ENCODE measurements at places on chromosomes 11 and 22.
A peak's percentile ranks its signal among the peaks of the same experiment; 100 is the strongest.

DNA sequence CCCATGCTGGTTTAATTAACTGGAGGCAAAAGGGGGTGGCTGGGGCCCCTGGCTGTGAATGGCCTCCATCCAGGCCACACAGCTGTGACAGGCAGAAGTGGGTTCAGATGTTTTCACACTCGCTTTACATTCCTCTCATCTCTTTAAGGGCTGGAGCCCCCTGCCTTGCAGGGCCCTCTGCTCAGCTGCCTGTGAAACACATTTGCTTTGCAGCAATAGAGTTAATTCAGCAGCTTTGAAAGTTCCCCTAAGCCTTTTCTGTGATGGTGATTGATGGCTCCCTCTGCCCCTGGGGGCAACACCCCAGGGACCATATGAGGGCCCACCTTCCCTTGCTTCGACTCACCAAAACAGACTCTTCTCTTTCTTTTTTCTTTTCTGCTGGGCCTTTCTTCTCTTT, 139.3 kb downstream of the FEZ1 start:
- DNase-seq, result no peak

GRCh38 chr11:520428-521176, 13.6 kb upstream of the RNH1 start:
- DNase-seq, result no peak

DNA sequence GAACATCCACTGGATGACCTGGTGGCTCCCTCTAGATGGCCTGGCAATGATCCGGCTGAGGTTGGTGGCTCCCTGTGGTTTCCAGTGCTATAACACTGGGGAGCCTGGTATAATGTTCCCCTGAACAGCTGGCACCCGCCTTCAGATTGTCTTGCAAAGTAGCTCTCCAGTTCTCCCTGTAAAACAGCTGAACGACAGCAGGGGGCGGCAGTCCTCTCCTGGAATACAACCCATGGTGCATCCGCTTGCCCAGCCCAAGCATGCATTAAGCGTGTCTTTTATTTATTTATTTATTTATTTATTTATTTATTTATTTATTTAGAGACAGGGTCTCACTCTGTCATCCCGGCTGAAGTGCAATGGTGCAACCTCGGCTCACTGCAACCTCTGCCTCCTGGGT, 258.9 kb downstream of the BUD13 start:
- DNase-seq, result no peak

GRCh38 chr22:49004484-49005399, 822.9 kb downstream of the BRD1 start:
- DNase-seq, result no peak

GRCh38 chr11:57324886-57325734, at the start of gene TNKS1BP1:
TSS of gene TNKS1BP1 (minus strand) at chr11:57324952. CDS start at chr11:57321885, 3,067 bp downstream.
- peak; percentile 97 for DNase-seq

All from activated effector memory CD4-positive, alpha-beta T cell treated with anti-CD3 and anti-CD28 coated beads, Interleukin-2, amount 50 U/mL, for 16 hours (primary cell).